Lung microvascular endothelial cell (primary cell): ENCODE measurements at places on chromosomes 5 and 9. TPM values are rescaled to one million over a fixed set of nuclear protein-coding genes. Genes with fewer than 3 reads are reported as not detected.

DNA sequence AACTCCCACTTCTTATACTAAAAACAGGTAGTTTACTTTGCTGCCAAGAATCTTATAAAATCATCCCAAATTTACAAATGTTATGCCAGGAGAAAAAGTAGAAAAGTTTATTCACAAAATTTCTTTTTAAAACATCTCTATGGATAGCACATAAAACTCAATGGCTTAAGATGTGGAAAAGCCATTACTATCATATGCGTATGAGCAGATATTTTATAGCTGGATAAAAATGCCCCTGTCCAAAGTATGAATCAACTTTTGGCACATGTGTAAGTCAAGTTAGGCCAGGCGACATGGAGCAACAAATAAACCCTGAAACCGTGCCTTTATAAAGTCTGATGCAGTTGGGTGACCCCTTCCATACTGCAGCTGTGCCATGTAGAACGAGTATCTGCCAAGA lies 38.6 kb upstream of the FBP1 start:
- no peak for DNase-seq

GRCh38 chr9:34986540-34987047 lies 3.0 kb upstream of the DNAJB5 start:
- peak; percentile 59 for DNase-seq

GRCh38 chr9:18549772-18550171 lies 75.8 kb downstream of the ADAMTSL1 start:
- no peak for DNase-seq

DNA sequence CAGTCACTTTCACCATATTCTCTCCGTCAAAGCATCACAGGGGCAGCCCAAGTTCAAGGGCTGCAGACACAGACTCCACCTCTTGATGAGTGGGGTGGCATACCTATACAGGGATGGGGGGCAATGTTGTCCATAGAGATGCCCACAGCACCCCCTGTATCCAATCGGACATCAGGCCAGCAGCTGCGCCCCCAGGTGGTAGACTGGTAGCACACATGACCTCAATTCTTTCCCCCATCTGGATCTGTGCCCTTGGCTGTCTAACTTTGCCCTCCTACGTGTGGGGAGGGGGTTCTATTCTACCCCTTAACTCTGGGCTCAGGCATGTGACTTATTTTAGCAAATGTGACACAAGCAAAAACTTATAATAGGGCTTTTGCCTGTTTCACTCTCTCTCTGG lies 84.0 kb upstream of the SLC25A48 start:
- no peak for DNase-seq

The IGIP gene
- total RNA-seq, result 2.0 and 3.4 TPM in 2 replicates

DNA sequence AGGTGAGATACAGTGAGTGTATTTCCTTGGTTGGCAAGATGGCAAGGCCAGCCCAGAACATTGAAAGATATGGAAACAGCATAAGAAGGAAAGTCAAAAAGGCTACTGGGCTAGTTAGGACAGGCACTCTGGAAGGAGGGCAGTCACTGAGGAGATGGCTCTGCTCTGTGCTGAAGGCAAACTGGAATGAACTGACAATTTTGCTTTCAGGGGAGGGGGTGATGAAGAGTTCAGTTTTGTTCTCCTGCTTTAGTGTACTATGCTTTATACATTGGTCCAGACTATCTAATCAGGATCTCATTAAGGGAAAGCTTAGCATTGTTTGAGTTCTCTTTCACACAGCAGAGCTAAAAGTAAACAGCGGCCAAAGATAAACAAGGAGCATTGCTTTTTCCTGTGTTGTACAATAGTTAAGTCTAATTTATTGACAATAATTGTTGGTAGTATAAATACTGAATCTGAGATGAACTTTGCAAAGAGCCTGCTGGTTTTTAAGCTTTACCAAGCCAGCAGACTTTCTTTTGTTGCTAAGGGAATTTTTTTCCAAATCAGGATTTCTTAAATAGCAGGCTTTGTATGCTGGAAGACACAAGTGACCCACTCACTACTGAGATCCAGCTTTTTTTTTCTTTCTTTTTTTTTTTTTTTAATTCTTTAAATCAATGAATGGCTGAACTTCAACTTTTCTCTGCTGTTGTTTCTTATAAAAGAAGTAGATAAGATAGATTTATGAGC lies 355.5 kb downstream of the ARRDC3 start:
- no peak for DNase-seq
